ENCODE measurements at places on chromosomes 2 and 18.

- DNase-seq: no peak
Observed at GRCh38 chr18:76721207-76721996, 101.0 kb upstream of the ZNF236 start.

- DNase-seq: no peak
Observed at GRCh38 chr18:25111377-25112288, 240.3 kb downstream of the ZNF521 start.

GRCh38 chr18:79600141-79600540, 79.5 kb upstream of the CTDP1 start:
- no peak for DNase-seq

DNA sequence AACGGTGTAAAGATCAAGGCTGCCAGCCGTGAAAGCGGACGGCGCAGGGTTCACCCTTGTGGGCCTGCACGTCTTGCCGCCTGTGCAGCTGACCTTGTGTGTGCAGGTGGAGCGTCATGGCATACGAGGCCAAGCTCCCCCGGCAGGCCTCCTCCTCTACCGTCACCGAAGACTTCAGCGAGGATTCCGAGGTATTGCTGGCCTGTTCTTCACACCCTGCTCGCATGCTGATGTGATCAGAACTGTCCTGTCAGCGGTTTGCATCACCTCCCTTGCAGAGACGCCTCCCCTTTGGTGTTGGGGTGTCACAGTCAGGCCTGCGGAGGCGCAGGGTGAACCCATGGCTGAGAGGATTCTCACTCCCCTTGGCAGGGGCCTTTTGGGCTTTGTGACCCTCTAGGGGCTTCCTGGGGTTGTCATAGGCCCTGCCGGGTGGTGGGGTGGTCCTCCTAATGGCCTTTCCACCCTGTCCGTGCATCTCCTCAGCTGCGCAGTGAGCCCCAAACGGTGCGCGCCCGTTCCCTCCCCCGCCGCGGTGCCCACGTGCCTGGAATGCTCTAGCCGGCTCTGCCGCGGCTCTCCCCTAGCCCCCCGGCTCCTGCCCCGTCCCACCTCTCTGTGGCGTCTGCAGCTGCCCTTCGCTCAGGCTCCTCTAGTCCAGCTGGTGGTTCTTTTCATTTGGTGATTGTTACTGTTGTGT, 92.5 kb downstream of the DGKD start:
- DNase-seq: no peak

- DNase-seq: no peak
Observed at GRCh38 chr2:69863298-69863697, 30.5 kb upstream of the SNRNP27 start.

GRCh38 chr2:142200062-142200461, 69.2 kb upstream of the LRP1B start:
- no peak for DNase-seq

Data from nephron progenitor cell (in vitro differentiated cells).